Omental fat pad (tissue), 4 donors: ENCODE measurements at places on chromosomes 5 and 9.

DNA sequence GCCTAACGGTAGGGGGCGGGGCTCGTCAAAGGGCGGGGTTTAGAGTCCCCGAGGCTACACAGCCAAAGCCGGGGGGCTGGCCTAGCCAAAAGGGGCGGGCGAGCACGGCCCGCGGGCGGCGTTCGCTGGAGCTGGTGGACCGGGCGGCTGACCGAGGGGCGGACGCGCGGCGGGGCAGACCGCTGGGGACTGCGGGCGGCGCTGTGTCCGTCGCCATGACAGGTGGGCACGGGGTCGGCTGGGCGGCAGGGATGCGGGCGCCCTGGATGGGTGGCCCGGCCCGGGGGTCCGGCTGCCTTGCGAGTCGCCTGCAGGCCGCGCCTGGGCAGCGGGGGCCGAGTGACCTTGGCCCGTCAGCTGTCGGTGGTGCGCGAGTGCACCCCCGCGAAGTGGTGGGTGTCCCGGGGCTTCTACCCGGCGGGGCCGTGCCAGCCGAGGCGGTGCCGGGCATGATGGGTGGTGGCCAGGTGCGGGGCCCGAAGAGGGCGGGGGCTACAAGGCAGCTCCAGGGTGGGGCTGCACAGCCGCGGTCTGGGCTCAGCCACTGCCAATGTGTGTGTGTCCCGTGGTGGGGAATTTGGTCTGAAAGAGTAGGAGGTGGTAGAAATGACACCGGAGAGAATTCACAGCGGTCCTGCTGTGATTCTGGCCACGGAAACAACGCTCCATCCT is at the start of gene CARD19:
Gene CARD19 (plus strand): TSS at position 87 of the 672 bp plus-strand sequence. CDS start 129 bp downstream, at position 216.
- peak; percentile 24 for DNase-seq

- DNase-seq = no peak
Measured at GRCh38 chr5:41368158-41368557, 142.2 kb downstream of the PLCXD3 start.

DNA sequence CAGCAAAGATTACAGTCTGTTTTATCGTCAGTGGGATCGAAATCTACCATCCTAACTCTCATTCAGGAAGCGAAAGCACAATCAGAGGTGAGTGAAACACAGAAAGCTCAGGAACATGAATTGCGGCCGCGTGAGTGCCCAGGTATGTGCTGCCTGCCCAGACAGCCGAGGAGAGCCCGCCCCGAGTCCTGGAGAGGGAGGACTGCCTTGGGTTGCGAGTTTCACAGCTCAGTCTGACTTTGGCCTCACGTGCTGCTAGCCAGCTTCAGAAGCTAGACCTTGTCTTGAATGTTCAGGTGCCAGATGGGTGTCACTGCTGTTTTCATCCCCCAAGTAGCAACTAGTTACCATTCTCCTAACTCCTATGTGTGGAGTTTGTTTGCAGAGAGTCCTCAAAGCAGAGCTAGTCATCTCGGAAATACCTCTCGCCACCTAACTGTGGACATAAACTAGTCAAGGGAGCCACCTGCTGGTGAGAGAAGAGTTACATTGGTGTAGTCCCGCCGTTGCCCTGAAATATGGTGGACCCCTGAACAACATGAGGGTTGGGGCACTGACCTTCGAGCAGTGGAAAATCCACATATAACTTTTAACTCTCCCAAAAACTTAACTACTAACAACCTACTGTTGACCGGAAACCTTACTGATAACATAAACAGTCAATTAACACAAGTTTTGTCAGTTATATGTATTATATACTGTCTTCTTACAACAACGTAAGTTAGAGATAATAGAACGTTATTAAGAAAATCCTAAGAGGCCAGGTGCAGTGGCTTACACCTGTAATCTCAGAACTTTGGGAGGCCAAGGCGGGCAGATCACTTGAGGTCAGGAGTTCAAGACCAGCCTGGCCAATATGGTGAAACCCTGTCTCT is 80.9 kb downstream of the GOLPH3 start:
- DNase-seq = peak; percentile 40

GRCh38 chr9:124660341-124660801 is 110.7 kb downstream of the NR6A1 start:
- DNase-seq = no peak

DNA sequence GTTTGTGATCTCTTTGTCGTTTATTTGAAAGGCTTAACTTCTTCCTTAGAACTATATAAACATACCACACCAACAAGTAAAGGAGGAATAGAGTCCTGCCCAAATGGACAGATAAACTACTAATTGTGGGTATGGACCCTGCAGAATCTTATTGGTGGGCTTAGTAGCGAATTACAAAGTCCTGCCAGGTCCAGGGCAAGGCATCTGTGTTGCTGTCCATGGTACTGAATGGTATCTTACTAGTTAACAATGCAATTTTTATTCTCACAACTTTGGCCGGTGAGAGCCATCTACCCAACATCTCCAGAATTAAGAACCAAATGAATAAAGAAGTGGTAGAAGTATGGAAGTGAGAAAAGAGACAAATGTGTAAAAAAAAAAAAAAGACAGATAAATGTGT is 1782.4 kb upstream of the WWC1 start:
- DNase-seq = no peak

- no peak for DNase-seq
Measured at GRCh38 chr5:74903165-74903787, 37.1 kb upstream of the FAM169A start.

GRCh38 chr5:151168602-151169344 is 11.2 kb upstream of the ANXA6 start:
- no peak for DNase-seq

DNA sequence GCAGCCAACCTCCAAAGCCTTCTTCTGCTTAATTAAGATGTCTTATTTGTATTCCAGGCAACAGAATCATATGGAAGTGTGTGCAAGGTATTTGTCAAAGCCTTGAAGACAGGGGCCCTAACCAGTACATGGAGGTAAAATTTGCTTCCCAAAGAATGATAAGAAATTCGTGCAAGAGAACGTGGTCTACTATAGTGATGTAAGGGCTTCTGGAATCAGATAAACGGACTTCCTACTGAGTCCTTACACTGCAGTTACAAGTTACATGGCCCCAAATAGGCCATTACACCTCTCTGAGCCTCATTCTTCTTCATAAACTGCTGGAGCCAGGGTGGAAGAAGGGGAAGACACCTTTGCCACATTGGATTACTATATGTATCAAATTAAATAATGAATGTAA is 15.9 kb upstream of the ISOC1 start:
- no peak for DNase-seq

GRCh38 chr5:71537687-71538086 is 49.5 kb upstream of the MCCC2 start:
- DNase-seq = no peak

GRCh38 chr5:72018143-72018803 is 89.0 kb upstream of the MAP1B start:
- peak; percentile 45 for DNase-seq

DNA sequence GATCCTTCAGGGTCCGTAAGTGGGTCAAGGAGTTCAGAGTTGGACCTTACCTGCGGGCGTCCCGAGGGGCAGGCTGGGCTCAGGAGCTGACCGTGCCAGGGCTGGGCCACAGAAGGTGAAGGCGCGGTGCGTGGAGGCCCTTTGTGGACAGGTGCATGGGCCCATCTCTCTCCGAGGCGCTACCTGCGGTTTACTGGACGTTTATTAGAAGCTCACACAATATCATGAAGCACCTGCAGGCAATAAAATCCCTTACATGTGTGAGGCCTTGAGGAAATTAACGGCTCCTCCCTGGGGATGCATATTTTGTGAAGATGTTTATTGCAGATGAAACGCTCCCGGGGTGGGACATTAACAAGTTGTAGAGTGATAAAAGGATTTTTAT is 79.8 kb upstream of the LMX1B start:
- no peak for DNase-seq

DNA sequence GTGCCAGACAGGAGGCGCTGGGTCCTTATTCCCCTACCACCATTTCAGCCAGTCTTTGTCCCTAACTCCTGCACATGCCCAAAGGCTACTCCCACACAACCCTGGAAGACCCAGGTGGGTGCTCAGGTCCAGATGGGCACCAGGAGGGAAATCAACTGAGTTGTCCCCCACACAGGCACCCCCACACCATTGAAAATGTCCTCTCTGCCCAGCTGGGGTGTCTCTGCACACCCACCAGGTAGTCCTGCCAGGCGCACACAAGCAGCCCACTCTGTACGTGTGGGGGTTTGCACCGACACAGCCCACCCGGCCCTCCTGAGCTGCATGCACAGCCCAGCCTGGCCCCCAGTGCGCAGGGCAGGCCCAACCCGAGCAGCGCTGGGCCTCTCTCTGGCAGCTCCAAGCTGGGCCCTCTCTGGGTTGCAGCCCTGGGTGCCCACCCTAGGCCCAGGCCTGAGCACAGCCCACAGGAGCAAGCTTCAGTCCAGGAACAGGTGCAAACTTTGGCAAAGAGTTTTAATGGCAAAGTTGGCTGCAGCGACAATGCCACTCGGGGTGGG is 2.2 kb downstream of the RNF208 start:
- DNase-seq = no peak

GRCh38 chr5:132283423-132284043 is 10.7 kb upstream of the SLC22A4 start:
- no peak for DNase-seq

- no peak for DNase-seq
Measured at GRCh38 chr5:19605846-19606407, 382.1 kb downstream of the CDH18 start.

GRCh38 chr9:134591082-134591571 is 50.5 kb upstream of the COL5A1 start:
- DNase-seq = no peak

- no peak for DNase-seq
Measured at GRCh38 chr9:93857528-93857927, 97.6 kb downstream of the BARX1 start.

GRCh38 chr5:161094411-161094810 is 242.4 kb upstream of the ATP10B start:
- no peak for DNase-seq
